Activated CD8-positive, alpha-beta memory T cell treated with anti-CD3 and anti-CD28 coated beads for 4 hours (primary cell): ENCODE measurements at places on chromosomes 2 and 18.
A peak's percentile ranks its signal among the peaks of the same experiment; 100 is the strongest.

DNA sequence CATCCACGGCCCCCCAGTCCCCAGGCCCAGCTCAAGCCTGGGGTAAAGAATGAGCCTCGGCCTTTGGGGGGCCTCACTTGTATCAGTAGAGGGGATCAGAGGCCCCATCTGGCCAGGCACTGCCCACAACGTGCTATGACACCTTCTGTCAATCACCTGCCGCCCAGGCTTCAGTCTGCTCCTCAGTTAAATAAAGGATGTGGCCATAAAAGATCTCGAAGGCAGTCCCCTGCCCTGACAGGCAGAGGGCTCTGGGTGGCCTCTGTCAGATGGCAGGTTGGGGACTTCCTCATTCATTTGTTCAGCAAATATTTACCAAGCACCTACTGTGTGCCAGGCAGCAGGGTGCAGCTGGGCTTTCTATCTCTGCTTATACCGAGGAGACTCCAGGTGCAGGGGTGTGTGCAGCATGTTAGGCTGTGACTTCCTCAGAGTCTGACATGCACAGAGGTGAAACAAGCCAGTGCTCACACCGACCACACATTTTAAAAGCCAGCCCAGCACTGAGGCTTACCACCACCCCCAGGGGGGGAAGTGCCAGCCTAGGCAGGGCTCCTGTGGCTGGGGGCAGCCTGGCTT lies 166.4 kb downstream of the GALNT1 start:
- no peak for DNase-seq

DNA sequence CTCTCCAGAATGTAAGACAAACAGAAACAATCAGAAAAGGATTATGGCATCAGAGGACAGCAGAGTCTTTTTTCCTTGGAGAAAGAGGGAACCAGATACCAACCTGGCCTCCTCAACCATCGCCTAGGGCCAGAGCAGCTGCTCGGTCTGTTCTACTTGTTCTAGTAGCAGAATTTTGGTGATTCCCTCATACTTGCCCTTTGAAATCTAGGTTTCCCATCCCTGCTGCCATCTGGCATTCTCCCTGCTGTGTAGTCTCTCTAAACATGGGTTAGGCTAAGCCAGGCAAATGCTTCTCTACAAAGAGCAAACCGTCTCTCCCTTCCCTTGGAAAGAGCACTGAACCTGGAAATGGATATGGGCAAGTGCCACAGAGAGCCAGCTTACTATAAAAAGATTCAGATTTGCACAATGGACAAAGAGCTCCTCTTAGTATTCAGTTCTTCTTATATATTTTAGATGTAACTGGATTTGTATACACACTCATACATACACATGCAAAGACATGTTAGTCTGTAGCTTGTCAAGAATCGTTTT lies 208.6 kb upstream of the ST6GAL2 start:
- DNase-seq: no peak

GRCh38 chr18:76273036-76273545 lies 222.0 kb downstream of the ZNF516 start:
- DNase-seq: no peak

DNA sequence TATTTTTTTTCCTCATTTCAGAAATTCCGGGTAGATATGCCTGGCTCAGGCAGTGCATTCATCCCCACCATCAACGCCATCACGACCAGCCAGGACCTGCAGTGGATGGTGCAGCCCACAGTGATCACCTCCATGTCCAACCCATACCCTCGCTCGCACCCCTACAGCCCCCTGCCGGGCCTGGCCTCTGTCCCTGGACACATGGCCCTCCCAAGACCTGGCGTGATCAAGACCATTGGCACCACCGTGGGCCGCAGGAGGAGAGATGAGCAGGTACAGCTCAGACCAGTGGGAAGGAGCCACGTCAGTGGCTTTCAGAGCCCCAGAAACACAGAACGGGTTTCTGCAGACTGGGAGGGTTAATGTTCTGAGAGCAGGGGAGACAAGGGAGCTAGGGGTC lies 11.4 kb downstream of the FOSL2 start:
- no peak for DNase-seq

DNA sequence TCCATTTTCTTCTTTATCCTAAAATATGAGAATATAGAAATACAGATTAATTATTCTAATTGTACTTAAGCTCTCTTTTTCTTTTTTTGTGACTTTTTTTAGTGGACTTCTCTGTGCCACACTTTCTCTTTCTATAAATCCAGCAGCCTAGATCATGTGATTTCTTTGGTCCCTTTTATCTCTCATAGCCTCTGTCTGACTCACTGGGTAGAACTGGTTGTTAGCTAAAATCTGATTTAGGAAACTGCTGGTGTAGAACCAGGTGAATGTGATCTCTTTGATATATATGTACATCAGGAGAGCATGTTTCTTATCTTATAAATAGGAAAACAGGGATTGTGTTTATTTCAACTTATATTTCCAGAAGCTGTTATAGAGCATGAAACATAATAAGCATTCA lies 54.9 kb downstream of the VRK2 start:
- DNase-seq: no peak

GRCh38 chr2:131044757-131045150 lies 48.5 kb downstream of the FAM168B start:
- no peak for DNase-seq

- DNase-seq: no peak
Observed at GRCh38 chr2:201366146-201366545, 9.0 kb upstream of the FLACC1 start.

- no peak for DNase-seq
Observed at GRCh38 chr2:219041252-219041651, at the start of gene CFAP65. CFAP65 (minus strand) TSS chr2:219041516; CDS start chr2:219039048, 2,468 bp downstream.

DNA sequence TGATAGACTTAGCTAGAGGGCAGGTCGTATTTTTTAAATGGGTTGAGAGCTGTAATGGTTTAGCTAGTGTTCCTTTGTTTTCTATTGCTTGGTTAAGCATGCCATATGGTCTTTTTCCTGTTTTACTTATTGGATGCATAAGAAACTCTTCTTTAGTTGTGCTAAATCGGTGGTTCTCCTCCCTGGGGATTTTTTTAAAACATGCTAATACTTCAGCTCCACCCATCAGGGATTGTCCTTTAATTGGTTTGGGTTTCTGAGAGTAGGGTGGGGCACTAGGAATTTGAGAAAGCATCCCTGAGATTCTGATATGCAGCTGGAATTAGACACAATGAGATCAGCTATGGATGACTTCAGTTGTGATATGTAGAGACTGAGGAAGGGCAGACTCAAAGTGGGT lies 497.2 kb downstream of the THSD7B start:
- DNase-seq: no peak

DNA sequence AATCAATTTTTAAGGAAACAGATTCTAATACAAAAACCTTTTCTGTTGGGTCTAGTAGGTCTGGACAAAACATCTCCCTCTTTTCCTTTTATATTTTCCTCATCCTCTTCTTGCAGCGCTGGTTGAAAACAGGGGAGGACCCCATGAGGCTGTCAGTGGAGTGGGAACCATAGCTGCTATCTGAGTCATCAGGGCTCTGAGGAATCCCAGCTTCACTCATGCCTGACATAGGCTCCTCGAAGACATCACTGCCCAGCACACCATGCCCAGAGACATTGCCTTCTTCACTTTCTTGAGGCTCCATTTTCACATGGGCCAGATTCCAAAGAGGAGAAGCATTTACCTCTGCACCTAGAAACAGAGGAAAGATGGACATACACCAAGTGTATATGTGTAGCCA lies 10.0 kb downstream of the SUPT7L start:
- DNase-seq: no peak

DNA sequence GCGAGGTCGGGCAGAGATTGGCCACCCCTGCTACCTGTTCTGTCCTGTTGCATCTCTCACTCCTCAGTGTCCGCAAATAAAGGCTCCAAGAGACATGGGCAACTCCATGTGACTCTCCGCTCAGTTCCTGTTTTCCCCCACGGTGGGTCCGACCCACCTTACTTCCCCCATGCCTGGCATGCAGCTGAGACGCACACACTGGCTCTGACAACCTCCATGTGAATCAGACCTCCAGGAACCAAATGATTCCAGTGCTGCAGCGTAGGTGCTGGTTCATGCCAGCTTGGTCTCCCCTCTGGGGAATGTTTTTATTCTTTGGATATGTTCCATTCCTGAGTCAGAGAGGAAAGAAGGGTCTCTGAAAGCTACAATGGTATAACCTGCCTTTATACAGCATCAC lies 221.5 kb downstream of the SH3RF3 start:
- DNase-seq: no peak

GRCh38 chr18:7059276-7059675 lies 58.3 kb downstream of the LAMA1 start:
- DNase-seq: no peak

GRCh38 chr2:145012806-145013205 lies 492.9 kb upstream of the ZEB2 start:
- DNase-seq: no peak

GRCh38 chr2:70995426-70995729 lies 705 bp upstream of the TEX261 start:
- DNase-seq: no peak

DNA sequence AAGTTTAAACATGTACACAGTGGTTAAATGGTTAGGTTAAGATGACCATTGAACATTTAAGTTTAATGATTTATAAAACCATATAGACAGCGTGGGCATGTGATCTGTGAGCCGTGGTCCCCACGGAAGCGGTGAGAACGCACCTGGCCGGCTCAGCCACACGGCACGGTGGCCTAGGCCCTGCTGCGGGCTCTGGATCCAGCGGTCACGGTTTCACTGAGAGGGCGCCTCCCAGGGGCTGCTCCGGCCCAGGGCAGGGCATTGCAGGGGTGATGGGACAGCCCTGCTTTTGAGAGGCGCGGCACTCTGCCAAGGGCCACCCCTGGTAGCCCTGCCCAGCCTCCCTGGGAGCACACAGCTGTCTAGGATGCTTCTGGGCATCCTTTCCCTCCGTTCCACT lies 124.9 kb downstream of the RGPD3 start:
- no peak for DNase-seq

GRCh38 chr2:140177086-140177485 lies 1396.9 kb upstream of the NXPH2 start:
- no peak for DNase-seq

DNA sequence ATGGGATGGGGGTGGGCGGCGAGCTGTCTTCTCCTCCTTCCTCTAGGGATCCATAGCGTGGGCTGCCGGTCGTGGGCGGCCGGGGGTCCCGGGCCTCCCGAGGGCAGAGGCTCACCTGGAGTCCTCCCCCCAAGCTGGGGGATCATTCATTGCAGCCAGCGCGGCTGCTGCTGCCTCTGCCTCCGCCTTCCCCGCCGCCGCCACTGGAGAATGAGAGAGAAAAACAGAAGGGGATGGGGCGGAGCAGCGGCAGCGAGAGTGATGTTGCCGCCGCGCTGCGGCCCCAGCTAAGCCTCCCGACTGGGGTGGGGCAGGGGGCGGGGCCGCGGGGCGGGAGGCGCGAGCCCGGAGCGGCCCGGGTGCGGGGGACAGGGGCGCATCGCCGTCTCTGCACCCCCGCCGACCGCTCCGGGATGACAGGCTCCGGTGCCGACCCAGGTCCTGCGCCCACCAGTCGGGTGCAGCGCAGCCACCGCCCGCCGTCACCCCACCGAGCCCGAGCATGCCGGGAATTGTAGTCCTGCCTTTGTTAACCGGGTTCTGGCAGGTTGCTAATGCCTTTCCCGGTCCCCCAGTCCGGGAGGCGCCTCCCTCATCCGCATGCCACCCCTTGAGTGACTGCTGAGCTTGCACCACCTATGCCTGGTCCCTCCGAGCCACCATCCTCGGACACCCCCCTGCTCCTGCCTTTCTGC lies at the start of gene KIF3C:
Gene KIF3C, minus strand, starts transcription at position 225 of the 695 bp plus-strand sequence. CDS start 580 bp downstream, outside the sequence.
- DNase-seq: peak; percentile 31

- DNase-seq: no peak
Observed at GRCh38 chr2:140136366-140136765, 1356.2 kb upstream of the NXPH2 start.

- DNase-seq: no peak
Observed at GRCh38 chr2:196263181-196263747, 91.9 kb upstream of the STK17B start.

- no peak for DNase-seq
Observed at GRCh38 chr2:15334644-15335326, 226.3 kb downstream of the NBAS start.

DNA sequence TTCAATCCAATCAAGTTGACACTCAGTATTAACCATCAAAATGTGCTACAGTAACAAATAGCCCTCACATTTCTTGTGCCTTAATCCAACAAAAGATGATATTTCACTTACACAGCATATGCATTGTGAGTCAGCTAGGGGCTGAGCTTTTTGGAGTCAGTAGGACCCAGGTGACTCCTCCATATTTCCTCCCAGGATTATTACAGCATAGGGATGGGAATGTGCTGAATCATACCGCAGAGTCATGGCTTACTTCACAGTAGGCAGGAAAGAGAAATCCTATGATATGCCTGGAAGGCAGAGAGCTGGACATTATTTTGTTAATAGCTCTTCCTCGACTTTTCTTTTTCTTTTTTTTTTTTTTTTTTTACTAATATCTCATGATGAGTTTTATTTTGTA lies 153.3 kb downstream of the TMEM182 start:
- DNase-seq: no peak

DNA sequence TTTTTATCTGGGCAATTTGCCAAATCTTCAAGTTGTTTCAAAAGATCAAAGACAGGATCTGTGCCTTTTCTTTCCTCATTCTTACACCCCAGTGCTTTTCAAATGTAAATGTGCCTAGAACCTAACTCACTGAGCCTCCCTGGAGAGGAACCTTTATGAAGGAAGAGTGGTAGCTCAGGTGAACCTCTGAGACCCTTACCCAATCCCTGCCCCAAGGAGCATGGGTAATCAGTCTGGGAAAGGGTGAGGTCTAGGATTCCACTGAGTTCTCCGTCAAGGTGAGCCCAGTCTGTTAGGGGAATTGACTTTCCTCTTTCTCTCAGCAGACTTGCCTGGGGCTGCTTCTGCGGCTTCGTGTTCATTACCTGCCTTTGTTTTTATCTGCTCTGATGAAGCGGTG lies 88.1 kb upstream of the MAP4K4 start:
- DNase-seq: no peak

DNA sequence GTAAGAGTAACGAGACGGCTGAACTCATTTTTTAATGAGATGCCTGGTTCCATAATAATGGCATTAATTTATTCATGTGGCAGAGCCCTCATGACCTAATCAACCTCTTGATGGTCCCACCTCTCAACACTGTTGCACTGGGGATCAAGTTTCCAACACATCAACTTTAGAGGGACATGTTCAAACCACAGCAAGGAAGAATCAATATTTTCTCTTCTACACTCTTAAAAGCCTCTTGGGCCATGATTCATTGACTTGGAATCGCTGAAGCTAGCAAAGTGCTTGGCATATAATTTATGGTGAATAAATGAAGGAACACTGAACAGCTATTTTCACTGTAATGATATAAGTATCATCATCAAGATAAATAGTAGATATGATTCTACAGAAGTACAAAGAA lies 333.0 kb downstream of the TNS1 start:
- DNase-seq: no peak

- DNase-seq: no peak
Observed at GRCh38 chr2:181304011-181304844, 153.0 kb upstream of the ITGA4 start.
